ENCODE measurements at places on chromosomes 7 and 10.

GRCh38 chr10:13683017-13683416 is 96.3 kb downstream of the PRPF18 start:
- DNase-seq = no peak

- DNase-seq = no peak
Measured at GRCh38 chr10:86264481-86265231, 101.9 kb downstream of the GRID1 start.

DNA sequence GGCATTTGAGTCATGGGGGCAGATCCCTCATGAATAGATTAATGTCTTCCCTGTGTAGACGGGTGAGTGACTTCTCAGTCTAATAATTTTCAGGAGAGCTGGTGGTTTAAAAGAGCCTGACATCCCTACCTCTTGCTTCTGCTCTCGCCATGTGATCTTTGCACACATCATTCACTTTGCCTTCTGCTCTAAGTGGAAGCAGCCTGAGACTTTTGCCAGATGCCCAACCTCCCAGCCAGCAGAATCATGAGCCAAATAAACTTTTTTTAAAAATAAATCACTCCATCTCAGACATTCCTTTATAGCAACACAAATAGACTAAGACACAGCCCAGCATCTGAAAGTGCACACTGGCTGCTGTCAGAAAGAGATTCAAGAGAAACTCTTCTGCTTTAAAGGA is 155.2 kb downstream of the ZNF365 start:
- no peak for DNase-seq

DNA sequence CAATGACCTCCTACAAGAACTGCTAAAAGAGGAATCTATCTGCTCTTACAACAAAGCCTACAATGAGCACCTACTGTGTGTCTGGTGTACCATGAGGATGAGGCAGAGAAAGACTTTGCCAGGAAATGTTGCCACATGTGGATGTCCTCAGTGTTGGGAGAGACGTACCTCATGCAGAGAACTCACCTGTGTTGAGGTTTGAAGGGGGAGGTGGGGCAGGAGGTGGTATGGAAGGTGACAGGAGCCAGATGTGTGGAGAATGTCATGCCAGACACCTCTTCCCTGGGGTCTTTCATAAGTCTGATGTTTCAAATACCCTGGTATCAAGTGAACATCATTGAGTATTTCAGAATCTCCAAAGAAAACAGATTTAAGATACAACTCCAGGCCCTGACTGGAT is 220.1 kb upstream of the RNF32 start:
- DNase-seq = no peak

- no peak for DNase-seq
Measured at GRCh38 chr7:148747274-148747673, 48.6 kb downstream of the CUL1 start.

Data from stimulated activated CD4-positive, alpha-beta T cell treated with anti-CD3 and anti-CD28 coated beads, Interleukin-15, amount 100 ng/mL, for 24 hours (primary cell).